Mucosa of descending colon (tissue), 3 donors: ENCODE measurements at places on chromosomes 4 and X. TPM values are rescaled to one million over a fixed set of nuclear protein-coding genes. Genes with fewer than 3 reads are reported as not detected.

The ZNF630 gene
- total RNA-seq = 6.4 TPM

DNA sequence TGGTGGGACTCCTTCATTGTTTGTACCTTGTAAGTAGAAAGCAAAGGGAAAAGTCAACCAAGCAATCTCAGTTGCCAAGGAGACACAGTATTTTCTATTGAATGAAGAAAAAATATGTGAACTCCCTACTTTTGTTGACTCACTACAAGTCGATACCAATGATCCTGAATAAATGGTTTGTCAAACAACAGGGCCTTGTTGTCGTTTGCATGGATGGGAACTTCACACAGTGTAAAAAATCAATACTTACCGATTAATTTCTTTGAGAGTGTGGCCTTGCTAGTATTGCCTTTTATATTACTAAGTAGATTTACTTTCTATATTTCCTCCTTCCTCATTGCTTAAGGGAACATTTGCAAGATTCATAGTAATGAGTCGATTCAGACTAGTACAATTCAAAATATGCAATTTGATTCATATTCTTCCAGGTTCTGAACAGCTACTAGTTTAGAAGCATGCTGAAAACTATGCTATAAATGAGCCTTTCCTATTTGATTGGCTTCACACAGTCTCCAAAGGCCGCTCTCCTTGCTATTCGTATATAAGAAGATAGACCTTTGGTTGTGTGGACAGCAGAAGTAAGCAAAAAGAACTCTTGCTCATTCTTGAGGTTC lies 108.0 kb downstream of the ZNF330 start:
- DNase-seq = no peak

The VCX2 gene
- total RNA-seq = not detected

GRCh38 chr4:175716961-175717360 lies 95.1 kb downstream of the GPM6A start:
- DNase-seq = no peak

DNA sequence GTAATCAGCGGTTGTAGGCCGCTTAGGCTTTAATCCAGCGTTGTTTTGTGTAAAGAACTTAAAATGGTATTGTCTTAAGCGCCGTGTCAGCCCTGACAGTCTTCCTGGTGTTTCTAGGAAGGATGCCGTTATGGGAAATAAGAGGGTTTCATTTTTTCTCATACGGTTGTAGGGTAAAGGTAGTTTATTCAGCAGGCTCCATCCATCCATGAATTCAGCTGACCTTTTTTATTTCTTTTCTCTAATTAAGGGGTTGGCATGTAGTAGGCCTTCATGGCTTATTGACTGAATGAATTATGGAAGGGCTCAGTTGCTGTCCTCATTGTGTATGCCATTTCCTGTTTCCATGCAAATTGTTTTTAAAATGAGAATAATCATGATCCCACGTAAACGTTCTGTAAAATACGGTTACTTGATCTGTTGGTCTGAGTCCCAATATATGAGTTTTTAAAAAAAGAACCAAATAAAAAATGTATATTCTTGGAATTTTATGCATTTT lies 693 bp downstream of the OCIAD1 start:
- no peak for DNase-seq

GRCh38 chrX:155242300-155242699 lies 22.0 kb downstream of the RAB39B start:
- DNase-seq = no peak

The SLC16A2 gene
- total RNA-seq = 2.3 TPM

- no peak for DNase-seq
These were observed 2620.0 kb downstream of the PCDH7 start for GRCh38 chr4:33340168-33340567.

DNA sequence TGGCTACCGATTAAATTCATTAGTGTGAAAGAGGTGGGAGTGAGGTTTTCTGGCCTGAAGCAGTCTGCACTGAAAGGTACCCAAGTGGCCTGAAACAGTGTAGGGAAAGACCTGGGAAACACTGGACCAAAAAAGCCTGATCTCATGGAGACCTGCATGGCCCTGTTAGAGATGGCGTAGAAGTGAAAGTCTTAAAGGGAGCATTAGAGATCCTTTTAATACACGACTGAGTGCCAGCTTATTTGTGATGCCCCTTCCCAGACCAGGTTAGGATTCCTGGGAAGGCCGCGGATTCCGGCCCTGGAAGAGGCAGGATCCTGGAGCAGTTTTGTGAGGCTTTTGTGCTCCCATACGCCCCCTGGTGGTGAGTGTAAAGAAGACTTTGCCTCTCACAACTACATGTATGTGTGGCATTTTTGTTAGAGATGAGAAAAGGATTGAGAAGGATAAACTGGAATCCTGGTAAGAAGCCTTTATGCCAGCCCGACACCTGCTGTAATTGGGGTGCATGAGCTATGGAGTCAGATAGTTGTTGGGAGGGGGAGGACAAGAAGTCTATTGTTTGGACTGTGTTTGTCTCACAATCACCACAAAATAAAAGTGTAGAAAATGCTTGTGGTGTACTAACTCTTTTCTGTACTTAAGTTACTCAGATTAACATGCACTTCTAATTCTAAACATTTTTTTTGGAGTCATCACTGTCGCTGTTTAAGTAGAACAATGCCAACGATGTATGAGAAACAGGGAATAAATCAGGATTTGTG lies 54.0 kb downstream of the JADE1 start:
- DNase-seq = peak; percentile 62

The BTC gene
- total RNA-seq = 5.6 TPM

The NAA11 gene
- not detected for total RNA-seq

DNA sequence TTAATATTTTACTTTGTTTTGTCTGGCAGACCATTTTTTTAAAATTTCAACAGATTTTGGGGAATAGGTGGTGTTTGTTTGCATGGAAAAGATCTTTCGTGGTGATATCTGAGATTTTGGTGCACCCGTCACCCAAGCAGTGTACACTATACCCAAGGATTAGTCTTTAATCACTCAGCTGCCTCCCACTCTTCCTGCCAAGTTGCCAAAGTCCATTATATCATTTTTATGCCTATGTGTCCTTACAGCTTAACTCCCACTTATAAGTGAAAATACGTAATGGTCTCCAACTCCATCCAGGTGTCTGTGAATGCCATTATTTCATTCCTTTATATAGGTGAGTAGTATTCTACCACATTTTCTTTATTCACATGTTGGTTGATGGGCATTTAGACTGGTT lies 281.7 kb upstream of the GK2 start:
- DNase-seq = no peak
